ENCODE measurements at places on chromosomes 11 and 22. TPM values are rescaled to one million over a fixed set of nuclear protein-coding genes. Genes with fewer than 3 reads are reported as not detected.

SMIM35 gene
- total RNA-seq: 0.32 TPM

PIWIL4 gene
- total RNA-seq: 2.7 TPM

MYEOV gene
- total RNA-seq: 0.50 TPM

SUSD2 gene
- total RNA-seq: 2.3 TPM

SLC22A8 gene
- not detected for total RNA-seq

KIRREL3 gene
- not detected for total RNA-seq

HOATZ gene
- total RNA-seq: not detected

POU2AF2 gene
- not detected for total RNA-seq

FOLR2 gene
- total RNA-seq: not detected

NRGN gene
- total RNA-seq: 0.89 TPM

NNMT gene
- 0.41 TPM for total RNA-seq

TRIM34 gene
- 13.5 TPM for total RNA-seq

DEUP1 gene
- total RNA-seq: not detected

PLAAT3 gene
- total RNA-seq: 10.0 TPM

GNB1L gene
- total RNA-seq: 4.8 TPM

MOV10L1 gene
- total RNA-seq: not detected

FIBIN gene
- total RNA-seq: not detected

CABP4 gene
- 5.6 TPM for total RNA-seq

IL17RA gene
- 67.0 TPM for total RNA-seq

ETS1 gene
- 1,065 TPM for total RNA-seq

CBLIF gene
- not detected for total RNA-seq

LGR4 gene
- total RNA-seq: 1.4 TPM

ABTB2 gene
- 0.50 TPM for total RNA-seq

SMTNL1 gene
- total RNA-seq: not detected

SMC1B gene
- total RNA-seq: not detected

CD248 gene
- total RNA-seq: 14.7 TPM

GAL gene
- not detected for total RNA-seq

NPTXR gene
- total RNA-seq: 8.7 TPM

OR8G5 gene
- not detected for total RNA-seq

LSP1 gene
- 286 TPM for total RNA-seq

CADM1 gene
- 2.2 TPM for total RNA-seq

THY1 gene
- 0.49 TPM for total RNA-seq

E2F8 gene
- 0.25 TPM for total RNA-seq

WT1 gene
- total RNA-seq: not detected

OSBPL5 gene
- 23.9 TPM for total RNA-seq

TSGA10IP gene
- total RNA-seq: not detected

UCP2 gene
- 241 TPM for total RNA-seq

MAP6 gene
- 0.35 TPM for total RNA-seq

NDUFS8 gene
- total RNA-seq: 102 TPM

OR52I1 gene
- total RNA-seq: not detected

CD6 gene
- total RNA-seq: 413 TPM

FAT3 gene
- 0.03 TPM for total RNA-seq

CCDC73 gene
- total RNA-seq: not detected

TNNT3 gene
- 22.1 TPM for total RNA-seq

CD3E gene
- total RNA-seq: 659 TPM

APOL5 gene
- total RNA-seq: not detected

All from T-cell (primary cell).